HAP-1 (cell line): ENCODE measurements at places on chromosomes 12 and 14.

- no peak for DNase-seq
Measured at GRCh38 chr12:25459541-25459951, 93.5 kb downstream of the LMNTD1 start.

DNA sequence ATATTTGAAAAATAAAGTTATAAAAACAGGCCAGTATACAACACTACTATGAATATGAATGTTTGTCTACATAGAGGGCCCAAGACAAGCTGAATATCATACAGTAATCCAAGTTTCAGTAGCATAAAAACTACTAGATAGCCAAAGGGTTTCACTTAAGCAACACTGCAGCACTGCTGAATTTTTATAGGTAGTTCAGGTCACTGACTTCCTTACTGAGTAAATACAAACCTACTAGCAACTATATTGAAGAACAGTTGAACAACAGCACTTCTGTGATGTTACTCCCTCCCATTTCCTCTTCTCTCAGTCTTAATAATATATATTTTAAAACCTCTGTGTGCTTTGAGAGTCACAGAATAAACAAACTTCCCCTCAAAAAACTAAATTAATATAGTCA lies 42.7 kb downstream of the GTF2A1 start:
- no peak for DNase-seq

GRCh38 chr12:119594399-119594730 lies 791 bp downstream of the TMEM233 start:
- DNase-seq: no peak

- no peak for DNase-seq
Measured at GRCh38 chr12:113097716-113098440, 37.7 kb downstream of the RASAL1 start.

DNA sequence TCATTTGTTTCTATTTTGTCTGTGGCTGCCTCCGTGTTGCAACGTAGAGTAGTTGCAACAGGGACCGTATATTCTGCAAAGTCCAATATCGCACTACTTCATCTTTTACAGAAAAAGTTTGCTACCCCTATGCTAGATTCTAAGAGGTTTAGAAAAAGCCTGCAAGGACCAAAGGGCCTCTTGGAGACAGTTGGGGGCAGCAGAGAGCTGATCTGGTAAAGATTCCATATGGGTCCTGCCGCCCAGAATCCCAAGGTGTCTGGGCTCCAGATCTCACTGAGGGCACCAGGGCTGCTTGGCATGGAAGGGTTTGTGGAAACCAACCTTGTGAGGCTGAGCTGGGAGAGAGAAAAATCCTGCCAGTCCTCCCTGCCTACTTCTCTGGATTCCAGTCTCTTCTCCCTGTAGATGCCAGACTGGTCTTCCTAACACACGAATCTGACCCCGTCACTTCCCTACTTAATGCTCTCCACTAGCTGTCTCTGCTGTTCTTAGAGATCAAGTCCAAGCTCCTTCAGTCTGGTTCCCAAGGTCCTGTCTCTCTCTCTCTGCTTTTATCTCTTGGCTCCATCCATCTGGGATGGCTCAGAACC lies 74.6 kb downstream of the GLRX5 start:
- DNase-seq: peak; percentile 51

- DNase-seq: no peak
Measured at GRCh38 chr12:102891756-102892155, 25.3 kb downstream of the PAH start.

DNA sequence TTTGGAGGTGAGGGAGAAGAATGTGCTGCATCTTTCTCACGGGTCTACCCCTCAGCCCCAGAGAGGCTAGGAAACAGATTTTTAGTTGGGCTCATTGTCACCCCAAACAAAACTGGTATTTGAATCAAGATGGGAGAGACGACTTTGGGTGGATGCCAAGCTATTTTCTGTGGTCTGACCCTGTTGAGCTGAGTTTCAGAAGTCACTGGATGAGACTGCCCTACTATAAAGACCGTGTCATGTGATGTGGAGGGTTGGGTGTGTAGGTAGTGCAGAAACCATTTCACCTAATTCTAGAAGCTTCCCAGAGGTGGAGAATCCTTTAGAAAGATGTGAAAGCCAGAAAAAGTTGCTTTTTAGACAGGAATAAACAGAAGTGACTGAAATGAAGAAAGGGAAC lies 60.2 kb downstream of the IFT43 start:
- DNase-seq: no peak

DNA sequence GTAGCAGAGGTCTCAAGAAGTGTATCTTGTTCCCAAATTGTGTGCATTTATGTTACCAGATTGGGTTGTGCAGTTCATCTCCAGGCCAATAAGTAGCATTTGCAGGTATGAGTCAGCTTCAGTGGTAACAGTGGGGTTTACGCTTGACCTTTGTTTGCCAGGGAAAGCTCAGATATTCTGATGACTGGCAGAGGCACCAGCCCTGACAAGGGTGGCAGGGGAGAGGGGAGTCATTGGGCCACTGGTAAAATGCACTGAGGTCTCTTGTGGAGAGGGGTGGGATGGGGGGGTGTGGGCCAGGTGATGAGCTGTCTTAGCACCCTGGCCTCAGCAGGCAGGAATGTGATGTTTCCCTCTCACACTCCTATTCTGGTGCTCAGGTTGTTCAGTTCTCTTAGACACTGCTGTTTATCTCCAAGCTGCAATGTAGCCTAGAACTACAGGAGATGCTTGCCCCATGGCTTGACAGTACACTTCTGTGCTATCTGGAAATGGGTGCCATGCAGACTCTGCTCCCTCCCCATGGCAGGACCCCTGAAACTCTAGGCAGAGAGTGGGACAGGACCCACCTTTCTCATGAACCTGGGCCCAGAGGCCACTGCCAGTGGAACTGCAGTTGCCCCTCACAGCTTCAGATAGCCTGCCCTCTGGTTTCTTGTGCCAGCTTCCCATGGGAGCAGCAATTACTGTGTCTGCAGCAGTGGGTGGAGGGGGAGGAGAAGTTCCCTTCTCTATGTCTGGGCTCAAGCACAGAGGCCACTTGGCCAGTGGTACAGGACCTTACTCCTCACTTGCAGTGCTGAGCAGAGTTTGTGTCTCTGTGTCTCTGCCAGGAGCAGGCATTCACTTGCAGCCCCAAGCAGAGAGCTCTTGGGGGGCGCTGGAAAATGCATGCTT lies 31.9 kb downstream of the USP15 start:
- no peak for DNase-seq

- DNase-seq: no peak
Measured at GRCh38 chr12:80219345-80219744, 120.0 kb downstream of the OTOGL start.

DNA sequence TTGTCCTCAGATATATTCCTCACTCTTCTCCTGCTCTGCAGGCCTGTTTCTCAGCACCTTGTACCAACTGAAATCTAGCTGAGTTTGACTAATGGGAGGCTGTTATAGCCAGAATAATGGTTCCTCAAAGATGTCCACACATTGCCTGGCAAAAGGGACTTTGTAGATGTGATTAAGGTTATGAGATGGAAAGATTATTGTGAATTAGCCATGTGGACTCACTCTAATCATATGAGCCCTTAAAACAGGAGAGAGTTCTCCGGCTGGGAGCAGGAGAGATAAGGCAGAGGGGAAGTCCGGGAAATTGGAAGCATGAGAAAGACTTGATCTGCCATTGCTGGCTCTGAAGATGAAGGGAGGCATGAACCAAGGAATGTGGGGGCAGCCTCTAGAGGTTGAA lies 40.0 kb upstream of the KTN1 start:
- DNase-seq: no peak

DNA sequence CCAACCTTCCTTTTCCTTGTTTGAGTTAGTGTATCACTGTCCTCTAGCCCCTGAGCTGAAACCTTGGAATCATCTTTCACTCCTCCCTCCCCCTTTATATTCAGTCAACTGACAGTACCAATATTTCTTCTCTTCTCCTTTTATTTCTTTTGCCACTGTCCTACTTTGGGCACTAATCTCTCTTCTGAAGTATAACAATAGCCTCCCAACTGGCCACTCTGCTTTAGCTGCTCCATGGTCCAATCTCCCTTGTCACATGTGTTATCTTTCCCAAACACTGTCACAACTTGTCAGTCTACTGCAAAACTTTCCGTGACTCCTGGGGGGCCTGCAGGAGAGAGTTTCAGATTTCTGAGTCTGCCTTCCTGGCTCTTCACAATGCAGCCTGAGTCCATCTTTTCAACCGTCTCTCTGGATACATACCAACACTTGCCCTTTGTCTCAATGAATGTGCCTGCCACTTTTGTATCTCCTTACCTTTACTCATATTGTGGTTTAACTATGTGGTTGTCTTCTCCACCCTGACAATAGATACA lies 471.2 kb downstream of the DIO2 start:
- DNase-seq: no peak

DNA sequence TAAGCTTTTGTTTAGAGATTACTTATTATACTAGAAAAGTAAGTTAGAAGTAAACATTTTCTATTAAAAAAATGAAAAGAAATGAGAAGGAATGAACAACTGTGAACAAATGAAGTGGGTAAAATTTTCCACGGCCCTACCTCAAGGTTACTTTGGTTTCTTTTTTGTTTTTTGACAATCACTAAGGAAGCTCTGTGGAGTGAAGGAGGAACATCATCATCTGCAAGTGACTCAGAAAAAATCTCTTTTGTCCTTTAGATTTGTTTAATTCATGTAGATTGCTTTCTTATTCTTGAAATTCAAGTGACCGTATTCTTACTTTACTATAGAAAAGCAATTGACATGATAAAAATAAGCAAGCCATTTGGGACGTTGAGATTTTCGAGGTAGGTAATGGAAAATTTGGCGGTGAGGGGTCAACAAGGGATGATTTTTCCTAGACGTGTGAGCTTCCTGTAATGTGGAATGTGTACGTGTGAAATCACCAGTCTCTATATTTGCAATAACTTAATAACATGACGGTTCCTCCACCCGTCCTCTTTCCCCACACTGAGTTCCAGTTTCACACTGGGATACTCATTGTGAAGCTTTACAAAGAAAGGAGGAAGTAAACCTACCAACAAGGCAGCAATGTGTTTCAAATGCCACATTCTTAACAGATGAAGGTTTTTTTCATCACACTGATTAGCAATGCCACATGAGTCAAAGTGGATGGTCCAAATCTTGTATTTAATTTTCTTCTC lies 62.3 kb upstream of the EGLN3 start:
- DNase-seq: no peak
